CD8-positive, alpha-beta memory T cell (primary cell): ENCODE measurements at places on chromosomes 7 and 10. TPM values are rescaled to one million over a fixed set of nuclear protein-coding genes. Genes with fewer than 3 reads are reported as not detected.

DNA sequence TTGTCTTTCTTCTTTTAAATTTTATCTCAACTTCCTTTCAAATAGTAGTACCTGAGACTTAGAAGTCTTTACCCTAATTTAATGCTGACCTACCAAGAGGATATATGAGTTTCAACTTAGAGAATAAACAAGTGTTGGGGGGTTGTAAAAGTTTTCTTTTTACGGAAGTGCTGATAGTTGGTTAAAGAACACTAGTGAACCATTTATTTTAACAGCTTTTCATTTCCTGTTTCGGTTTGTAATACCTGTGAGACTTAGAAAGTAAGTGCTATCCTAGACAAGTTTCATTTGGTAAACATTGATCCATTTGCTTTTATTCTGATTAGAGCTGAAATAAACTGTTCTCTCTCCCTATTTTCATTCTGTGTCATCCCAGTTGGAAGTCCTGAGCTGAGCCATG is 683.1 kb upstream of the SORCS1 start:
- H3K36me3 ChIP-seq, result no peaks in the 10 kb centered on the region
- no peaks in the 10 kb centered on the region for H3K4me1 ChIP-seq

DNA sequence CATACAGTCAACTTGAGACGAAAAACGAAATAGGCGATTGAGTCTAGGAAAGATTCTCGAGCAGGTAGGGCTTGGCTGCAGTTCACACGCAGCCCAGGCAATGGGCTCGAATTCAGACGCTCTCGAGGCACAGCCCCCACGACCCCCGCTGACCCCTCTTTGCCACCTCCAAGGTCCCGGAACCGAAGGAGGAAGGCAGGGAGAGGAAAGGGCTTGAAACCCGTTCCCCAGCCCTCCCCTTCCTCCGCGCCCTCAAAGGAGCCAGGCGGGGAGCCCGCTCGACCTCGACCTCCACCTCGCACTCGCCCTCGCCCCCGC is 441 bp downstream of the CCDC186 start:
- H3K4me3 ChIP-seq, result peak overlapping the region; percentile 95
- H3K27me3 ChIP-seq, result no peaks in the 10 kb centered on the region
- no peak for DNase-seq
- H3K27ac ChIP-seq, result peak overlapping the region; percentile 87
- H3K36me3 ChIP-seq, result no peaks in the 10 kb centered on the region
- peaks cover 18% of the 10 kb centered on the region for H3K4me1 ChIP-seq

DNA sequence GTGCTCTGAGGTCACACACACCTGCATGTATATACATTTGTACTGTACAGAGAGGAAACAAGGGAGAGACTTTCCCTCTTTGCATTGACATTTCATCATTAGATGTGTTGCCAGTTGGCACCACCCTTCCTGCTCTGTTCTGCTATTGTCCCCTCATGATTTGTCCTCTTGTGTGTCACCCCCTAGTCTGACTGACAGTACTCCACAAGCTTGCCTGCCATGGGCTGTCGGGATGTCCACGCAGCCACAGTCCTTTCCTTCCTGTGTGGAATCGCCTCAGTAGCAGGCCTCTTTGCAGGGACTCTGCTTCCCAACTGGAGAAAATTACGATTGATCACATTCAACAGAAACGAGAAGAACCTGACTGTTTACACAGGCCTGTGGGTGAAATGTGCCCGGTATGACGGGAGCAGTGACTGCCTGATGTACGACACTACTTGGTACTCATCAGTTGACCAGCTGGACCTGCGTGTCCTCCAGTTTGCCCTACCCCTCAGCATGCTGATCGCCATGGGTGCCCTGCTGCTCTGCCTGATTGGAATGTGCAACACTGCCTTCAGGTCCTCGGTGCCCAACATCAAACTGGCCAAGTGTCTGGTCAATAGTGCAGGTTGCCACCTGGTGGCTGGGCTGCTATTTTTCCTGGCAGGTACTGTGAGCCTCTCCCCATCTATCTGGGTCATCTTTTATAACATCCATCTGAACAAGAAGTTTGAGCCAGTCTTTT is 9.4 kb downstream of the CLDN12 start:
- DNase-seq, result no peak
- no peak overlapping the region for H3K4me3 ChIP-seq
- H3K36me3 ChIP-seq, result no peaks in the 10 kb centered on the region
- H3K27ac ChIP-seq, result no peak overlapping the region
- no peaks in the 10 kb centered on the region for H3K27me3 ChIP-seq

- H3K4me3 ChIP-seq, result no peak overlapping the region
- no peaks in the 10 kb centered on the region for H3K27me3 ChIP-seq
- H3K36me3 ChIP-seq, result no peaks in the 10 kb centered on the region
- no peak overlapping the region for H3K27ac ChIP-seq
- peaks cover 13% of the 10 kb centered on the region for H3K4me1 ChIP-seq
Observed at GRCh38 chr7:99105756-99106155, 38.2 kb downstream of the SMURF1 start.

- no peak for DNase-seq
- H3K4me3 ChIP-seq, result no peak overlapping the region
- H3K27ac ChIP-seq, result no peak overlapping the region
Observed at GRCh38 chr7:87395442-87396020, 50.1 kb downstream of the CROT start.

GRCh38 chr10:78299851-78300468 is 266.3 kb downstream of the RPS24 start:
- H3K27me3 ChIP-seq, result no peaks in the 10 kb centered on the region
- H3K4me3 ChIP-seq, result no peak overlapping the region
- H3K36me3 ChIP-seq, result no peaks in the 10 kb centered on the region
- H3K4me1 ChIP-seq, result peaks cover 20% of the 10 kb centered on the region

DNA sequence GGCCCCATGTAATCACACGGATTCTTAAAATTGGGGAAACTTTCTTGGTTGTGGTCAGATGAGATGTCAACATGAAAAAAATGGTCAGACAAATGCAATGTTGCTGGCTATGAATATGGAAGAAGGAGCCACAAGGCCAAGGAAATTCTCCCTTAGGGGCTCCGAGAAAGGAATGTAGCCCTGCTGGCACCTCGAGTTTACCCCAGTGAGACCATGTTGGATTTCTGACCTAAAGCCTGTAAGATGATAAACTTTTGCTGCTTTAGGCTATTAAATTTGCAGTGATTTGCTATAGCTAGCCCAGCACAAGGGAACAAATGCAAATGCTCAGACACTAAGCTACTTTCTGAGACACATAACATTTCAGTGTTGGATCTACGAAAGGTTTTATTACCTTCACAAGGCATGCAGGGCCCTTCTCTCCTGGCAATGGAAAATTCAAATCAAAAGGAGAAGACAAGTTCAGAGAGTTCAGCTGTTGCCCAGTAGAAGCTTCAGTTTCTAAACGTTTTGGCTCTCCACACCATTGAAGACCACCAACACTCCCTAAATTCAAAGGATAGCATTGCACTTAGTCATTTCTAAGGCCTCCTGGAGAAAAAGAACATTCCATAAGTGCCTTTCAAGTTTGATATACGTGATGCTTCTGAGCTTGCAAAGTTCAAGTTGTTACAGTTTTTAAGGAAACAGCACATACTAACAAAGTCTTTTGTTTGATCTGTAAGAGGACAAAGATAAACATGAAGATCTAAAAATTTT is 23.4 kb downstream of the MCMBP start:
- H3K4me1 ChIP-seq, result no peaks in the 10 kb centered on the region
- no peak overlapping the region for H3K4me3 ChIP-seq
- peaks cover 48% of the 10 kb centered on the region for H3K36me3 ChIP-seq
- no peak overlapping the region for H3K27ac ChIP-seq
- H3K27me3 ChIP-seq, result no peaks in the 10 kb centered on the region
- no peak for DNase-seq

DNA sequence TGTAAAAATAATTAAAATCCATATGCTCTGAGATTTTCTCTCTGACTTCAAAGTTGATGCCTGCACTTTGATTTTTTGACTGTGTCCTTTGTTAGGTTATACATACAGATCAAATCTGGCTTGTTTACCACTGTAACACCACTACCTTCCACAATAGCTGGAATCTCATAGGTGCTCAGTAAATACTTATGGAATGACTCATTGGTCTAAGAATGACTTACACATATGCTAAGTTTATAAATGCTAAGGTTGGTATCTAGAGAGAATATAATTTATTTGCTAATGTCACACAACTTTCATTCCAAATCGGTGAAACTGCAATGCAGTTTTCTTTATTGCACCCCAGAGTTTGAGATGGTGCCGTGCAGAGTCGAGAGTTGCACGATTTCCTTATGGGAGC is 578.5 kb downstream of the SH2D4B start:
- no peaks in the 10 kb centered on the region for H3K27me3 ChIP-seq
- no peak for DNase-seq
- H3K27ac ChIP-seq, result no peak overlapping the region
- no peaks in the 10 kb centered on the region for H3K4me1 ChIP-seq
- no peaks in the 10 kb centered on the region for H3K36me3 ChIP-seq

DNA sequence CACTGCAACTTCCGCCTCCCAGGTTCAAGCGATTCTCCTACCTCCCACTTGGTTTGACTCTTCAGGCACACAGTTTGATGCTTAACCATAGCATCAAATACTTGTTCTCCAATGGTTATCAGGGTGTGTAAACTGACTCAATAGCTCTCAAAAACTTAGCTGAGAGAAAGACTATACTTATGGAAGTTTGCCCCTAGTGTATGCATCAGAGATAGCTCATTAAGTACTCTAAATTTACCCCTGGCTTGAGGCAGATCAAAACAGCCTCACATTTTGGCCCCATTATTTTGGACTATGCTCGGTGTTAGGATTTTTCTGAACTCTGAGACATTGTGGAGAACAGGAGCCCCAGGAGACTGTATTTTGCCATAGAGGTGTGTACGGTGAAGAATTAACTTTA is 40.8 kb upstream of the SLC35B4 start:
- H3K4me3 ChIP-seq, result no peak overlapping the region
- no peaks in the 10 kb centered on the region for H3K36me3 ChIP-seq
- H3K4me1 ChIP-seq, result no peaks in the 10 kb centered on the region

DNA sequence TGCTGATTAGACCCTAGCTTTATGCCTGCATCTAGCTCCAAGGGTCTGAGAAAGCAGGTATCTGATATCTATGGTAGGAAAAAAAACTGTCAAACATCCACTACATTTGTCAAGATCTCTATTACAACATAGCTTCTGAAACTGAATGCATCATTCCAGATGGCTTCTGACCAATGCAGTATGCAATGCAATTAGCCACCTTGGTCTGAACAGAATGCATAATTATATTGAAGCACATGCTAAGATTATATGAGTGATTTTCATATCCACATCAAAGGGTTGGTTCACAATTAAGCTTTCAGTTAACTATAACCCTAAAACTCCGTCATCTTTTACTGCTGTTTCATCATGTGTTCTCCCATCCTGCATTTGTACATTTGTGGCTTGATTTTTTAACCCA is 271.4 kb downstream of the POLR1F start:
- no peaks in the 10 kb centered on the region for H3K27me3 ChIP-seq
- H3K4me3 ChIP-seq, result no peak overlapping the region
- no peaks in the 10 kb centered on the region for H3K36me3 ChIP-seq
- DNase-seq, result no peak

DNA sequence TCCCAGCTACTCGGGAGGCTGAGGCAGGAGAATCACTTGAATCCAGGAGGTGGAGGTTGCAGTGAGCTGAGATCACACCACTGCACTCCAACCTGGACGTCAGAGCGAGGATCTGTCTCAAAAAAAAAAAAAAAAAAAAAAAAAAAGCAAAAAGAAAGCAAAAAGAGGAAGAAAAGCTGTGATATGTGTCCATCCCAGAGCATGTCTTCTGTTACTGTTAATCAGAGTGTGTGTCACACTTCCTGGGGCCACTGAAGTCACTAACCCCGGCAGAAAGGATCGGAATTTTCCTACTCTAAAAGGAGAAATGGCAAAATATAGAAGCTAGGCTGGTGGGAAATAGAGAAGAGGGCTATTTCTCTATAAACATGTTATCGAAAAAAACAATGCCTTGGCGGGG is 11.9 kb downstream of the PIK3AP1 start:
- H3K27ac ChIP-seq, result no peak overlapping the region
- DNase-seq, result no peak
- no peaks in the 10 kb centered on the region for H3K36me3 ChIP-seq
- no peak overlapping the region for H3K4me3 ChIP-seq
- no peaks in the 10 kb centered on the region for H3K27me3 ChIP-seq

DNA sequence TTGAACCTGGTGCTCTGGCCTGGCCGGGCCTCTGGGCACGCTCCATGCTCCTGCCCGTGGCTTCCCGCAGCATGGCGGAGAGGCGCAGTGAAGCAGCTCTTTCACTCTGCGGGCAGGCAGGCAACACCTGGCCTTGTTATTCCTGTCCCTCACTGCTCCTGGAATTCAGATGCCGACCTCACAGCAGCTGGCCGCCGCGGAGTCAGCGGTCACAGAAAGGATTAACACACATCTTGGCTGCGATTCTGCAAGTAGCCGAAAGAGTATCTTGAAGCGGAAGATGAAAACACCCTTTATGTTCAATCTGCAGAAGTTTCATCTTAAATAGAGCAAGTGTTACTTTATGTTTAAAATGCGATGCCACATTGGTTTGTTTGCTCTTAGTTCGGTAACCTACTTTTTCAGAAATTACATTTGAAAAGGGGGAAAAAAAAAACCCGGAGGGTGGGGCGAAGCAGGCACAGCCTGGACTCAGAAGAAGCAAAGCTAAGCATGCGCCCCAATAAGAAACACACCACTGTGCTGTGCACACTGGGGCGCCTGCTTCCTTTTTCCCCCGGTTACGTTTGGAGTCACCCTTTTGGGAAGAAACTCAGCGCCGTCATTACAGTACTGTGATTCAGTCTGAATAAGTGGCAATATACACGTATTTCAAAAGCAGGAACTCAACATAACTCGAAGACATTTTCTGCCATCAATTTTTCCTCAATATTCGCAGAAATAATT is 42.3 kb downstream of the BRI3 start:
- H3K27me3 ChIP-seq, result no peaks in the 10 kb centered on the region
- no peaks in the 10 kb centered on the region for H3K36me3 ChIP-seq
- no peak for DNase-seq
- H3K4me3 ChIP-seq, result no peak overlapping the region

DNA sequence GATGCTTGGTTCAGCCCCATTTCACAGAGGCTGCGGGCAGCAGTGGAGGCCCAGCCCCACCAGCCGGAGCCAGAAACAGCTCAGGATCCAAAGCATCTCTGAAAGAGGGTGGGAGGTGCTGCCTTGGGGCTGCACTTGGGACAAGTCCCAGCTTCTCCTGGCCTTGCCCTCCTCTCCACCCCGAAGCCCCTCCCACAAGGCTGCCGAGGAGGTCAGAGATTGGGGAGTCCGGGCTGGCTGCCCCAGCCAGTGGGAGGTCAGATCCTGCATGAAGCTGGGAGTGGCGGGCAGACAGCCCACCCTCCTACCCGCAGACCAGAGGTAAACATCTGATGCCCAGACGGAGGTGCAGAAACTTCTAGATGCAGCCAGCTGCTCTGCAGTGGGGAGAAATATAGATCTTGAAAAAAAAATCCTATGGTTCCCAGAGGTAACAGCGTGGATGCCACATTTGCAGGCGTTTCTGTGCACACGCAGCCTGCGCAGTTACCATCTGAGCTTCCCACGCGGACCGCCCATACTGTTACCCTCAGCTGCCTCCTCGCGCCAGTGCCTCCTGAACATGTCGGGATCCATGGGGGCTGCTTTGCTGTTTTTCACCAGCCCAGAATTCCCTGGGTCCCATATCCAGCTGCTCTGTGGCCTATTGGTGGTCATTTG is 36.9 kb upstream of the GNA12 start:
- H3K36me3 ChIP-seq, result no peaks in the 10 kb centered on the region
- no peak overlapping the region for H3K4me3 ChIP-seq
- no peaks in the 10 kb centered on the region for H3K27me3 ChIP-seq

GRCh38 chr10:16544099-16544498 is 22.4 kb upstream of the C1QL3 start:
- no peak overlapping the region for H3K4me3 ChIP-seq
- no peaks in the 10 kb centered on the region for H3K36me3 ChIP-seq
- H3K27me3 ChIP-seq, result no peaks in the 10 kb centered on the region
- H3K4me1 ChIP-seq, result no peaks in the 10 kb centered on the region

Gene RHOBTB1
- 0.07 TPM for total RNA-seq

Gene SFTPA2
- total RNA-seq, result not detected

Gene GDF10
- total RNA-seq, result 0.18 TPM

Gene ANKMY2
- 10.9 TPM for total RNA-seq

Gene HYAL4
- not detected for total RNA-seq

Gene IFIT1B
- not detected for total RNA-seq

Gene NPSR1
- total RNA-seq, result not detected

Gene STK31
- 0.11 TPM for total RNA-seq
